T-helper 1 cell (primary cell): ENCODE measurements at places on chromosomes 3 and 15.

DNA sequence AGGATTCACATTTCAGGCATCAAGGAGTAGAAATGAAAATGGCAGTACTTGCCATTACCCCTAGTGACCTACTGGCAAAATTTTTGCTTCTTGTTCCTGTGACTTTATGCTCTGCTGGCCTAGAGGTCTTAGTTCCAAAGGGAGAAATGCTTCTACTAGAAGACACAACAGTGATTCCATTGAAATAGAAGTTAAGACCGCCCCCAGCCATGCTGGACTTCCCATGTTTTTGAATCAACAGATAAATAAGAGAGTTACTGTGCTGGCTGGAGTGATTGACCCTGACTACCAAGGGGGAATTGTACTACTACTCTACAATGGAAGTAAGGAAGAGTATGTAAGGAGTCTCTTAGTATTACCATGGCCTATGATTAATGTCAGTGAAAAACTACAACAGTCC, 196.2 kb upstream of the AZI2 start:
- no peak for DNase-seq

DNA sequence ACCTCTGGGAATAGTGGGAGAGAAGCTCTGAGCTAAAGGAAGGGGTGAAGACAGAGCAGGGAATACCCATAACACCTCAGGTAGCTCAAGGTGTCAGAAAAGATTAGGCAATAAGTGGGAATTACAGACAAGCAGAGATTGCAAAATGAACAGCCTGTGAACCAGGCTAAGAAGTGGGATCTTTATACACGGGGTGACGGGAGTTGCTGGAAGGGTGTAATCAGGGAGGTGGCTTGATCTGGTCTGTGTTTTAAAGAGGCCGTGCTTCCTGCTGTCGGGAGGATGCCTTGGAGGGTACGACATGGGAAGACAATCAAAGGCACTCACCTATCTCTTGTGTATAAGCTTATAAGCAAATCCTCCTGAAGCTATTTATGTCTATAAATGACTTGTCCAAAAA, 216.3 kb downstream of the CLSTN2 start:
- DNase-seq = no peak

DNA sequence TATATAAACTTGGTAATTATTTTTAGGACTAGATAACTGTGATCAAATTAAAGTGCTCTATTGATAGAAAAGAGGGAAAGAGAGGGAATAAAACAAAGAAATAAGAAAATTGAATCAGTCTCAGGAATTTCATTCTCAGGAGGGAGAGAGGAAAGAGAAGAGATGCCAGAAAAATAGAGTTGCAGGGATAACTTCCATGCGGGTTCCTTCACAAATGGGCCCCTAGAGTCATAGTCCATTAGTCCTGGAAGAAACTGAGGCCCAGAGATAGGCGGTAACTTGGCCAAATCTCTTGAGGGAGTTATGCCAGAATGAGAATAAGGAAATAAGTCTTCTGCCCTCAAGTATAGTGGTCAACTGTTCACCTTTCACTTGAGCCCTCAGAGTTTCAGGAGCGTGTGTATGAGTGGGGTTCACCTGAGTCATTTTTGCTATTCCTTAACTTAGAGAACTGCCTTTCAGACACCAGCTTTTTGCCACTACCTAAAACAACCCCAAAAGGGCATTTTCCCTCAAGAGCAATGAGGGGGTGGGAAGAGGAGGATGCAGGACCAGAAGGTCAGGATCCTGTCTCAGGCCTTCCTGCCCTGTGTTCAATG, 192.6 kb downstream of the MEX3B start:
- DNase-seq = no peak

DNA sequence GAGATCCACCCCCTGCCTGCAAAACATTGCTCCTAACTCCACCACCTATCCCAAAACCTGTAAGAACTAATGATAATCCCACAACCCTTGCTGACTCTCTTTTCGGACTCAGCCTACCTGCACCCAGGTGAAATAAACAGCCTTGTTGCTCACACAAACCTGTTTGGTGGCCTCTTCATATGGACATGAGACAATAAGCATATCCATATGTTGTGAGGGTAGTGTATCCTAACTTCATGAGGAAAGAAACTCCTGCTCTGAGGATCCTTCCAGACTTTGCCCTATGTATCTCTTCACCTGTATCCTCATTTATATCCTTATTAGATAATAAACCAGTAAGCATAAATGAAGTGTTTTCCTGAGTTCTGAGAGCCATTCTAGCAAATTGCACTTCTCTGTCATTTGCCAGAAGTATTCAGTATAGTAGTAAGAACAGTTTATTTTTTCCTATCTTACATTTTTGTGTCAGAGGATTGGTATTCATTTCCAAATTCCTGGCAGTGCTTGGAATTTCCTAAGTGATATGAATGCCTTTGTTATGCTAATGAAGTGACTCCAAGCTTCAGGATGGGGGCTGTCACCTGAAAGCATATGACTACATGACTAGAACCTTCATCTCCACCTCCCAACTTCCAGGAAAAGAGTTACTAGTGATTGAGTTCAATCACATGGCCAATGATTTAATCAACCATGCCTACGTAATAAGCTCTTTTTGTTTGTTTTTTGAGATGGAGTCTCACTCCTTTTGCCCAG, 30.2 kb downstream of the TTBK2 start:
- DNase-seq = no peak

- DNase-seq = no peak
These were observed 93.2 kb downstream of the CD47 start for GRCh38 chr3:107997671-107998070.

GRCh38 chr3:12356175-12356574, 67.3 kb downstream of the PPARG start:
- DNase-seq = no peak

DNA sequence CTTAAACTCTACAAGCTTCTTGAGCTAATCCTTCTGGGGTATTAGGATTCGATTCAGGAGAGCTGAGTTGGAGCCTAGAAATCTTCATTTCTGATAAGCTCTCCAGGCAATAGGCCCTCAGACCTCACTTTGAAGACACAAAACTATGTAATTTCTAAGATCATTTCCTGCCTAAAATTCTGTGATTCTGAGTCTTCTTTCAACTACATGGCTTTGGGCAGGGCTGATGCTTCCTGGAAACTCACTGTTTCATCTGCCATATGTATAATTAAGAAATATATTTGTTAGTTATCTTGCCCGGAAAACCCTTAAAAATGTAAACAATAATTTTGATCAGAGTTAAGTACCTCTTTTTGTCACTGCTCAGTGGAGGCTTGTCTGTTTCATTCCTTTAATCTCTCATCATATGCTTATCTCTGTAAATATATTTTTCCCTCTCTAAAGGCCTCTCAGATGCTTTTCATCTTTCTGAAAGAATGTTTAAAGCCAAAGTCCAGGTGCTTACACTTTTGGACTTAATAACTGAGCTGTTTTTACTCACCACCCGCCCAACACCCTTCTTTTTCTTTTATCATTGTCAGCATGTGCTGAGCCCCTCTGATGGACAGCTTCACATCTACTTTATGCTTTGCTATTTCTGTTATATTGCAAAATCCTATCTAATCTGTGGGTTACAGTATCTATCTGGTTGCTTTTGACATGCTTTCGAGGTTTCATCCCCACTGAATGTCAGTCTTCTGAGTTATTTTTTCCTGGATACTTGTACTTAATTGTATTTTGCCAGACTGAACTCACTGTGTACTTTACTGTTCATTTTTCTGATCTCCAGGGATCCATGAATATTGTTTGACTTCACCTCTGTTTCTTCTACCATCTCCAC, 38.2 kb downstream of the FILIP1L start:
- no peak for DNase-seq

GRCh38 chr15:97576929-97577645, 383.4 kb upstream of the ARRDC4 start:
- no peak for DNase-seq

- DNase-seq = no peak
These were observed 366.7 kb downstream of the PTPRG start for GRCh38 chr3:61928039-61928438.

- no peak for DNase-seq
These were observed 284.0 kb upstream of the TBL1XR1 start for GRCh38 chr3:177481329-177481728.

GRCh38 chr3:180478695-180479094, 123.3 kb upstream of the TTC14 start:
- DNase-seq = no peak
